Cerebellar cortex (tissue), 1 donor: ENCODE measurements at places on chromosomes 2 and 18.

- DNase-seq = no peak
Measured at GRCh38 chr18:40347261-40347660, 1607.8 kb upstream of the PIK3C3 start.

GRCh38 chr2:173606619-173607248, 252.1 kb downstream of the CDCA7 start:
- no peak for DNase-seq

DNA sequence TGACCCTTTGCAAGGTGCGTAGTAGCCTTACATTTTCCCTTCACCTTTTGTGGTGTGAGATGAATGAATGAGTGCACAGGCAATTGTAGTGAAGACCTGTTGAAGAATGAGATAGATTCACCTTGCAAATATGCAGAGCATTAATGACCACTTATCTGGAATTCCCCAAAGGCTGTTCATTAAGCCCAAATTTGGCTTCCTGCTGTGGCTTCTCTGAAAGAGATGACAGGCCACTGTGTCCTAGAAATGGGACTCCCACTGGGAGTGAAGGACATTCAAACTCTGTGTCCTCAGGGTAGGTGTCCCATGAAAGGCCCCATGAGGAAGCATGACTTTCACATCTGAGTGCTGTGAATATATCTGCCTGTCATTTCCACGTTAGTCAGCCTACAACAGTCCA, 1821.8 kb upstream of the PIK3C3 start:
- DNase-seq = no peak

DNA sequence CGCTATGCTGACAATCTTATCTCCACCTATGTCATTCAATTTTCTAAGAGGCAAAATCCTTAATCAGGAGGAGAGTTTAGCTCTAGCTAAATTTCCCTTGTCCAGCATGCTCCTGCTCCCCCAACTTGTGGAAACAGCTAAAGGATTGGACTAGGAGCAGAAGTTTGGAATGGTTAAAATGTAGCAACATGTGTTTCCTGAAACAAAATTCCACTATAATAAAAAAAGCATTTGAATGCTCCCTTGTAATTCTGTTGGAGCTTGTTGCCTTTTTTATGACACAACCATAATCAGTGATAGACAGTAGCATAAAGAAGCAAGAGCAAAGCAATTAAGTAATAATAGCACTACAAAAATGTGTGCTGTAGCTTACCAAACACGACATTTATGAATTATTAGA, 6.9 kb downstream of the ACTR3 start:
- no peak for DNase-seq

DNA sequence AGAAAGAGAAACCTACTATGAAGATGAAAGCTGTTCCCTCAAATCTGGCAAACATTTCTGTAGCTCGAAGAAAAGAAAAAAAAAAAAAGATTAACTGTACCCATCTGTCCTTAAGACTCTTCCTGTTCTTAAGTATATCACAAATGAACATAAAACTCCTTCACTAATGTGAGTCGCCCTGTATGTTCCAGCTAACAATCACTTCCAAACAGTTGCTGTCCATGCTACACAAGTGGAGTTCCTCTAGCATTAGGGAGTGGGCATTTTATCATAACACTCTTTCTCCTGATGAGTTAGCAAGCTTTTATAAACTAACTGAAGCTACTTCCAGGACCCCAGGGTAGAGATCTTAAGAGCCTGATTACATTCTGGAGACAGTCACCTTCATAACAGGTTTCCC, 5.8 kb downstream of the CUL3 start:
- no peak for DNase-seq

GRCh38 chr2:216694826-216695217, 527 bp downstream of the IGFBP5 start:
- DNase-seq = peak; percentile 30

DNA sequence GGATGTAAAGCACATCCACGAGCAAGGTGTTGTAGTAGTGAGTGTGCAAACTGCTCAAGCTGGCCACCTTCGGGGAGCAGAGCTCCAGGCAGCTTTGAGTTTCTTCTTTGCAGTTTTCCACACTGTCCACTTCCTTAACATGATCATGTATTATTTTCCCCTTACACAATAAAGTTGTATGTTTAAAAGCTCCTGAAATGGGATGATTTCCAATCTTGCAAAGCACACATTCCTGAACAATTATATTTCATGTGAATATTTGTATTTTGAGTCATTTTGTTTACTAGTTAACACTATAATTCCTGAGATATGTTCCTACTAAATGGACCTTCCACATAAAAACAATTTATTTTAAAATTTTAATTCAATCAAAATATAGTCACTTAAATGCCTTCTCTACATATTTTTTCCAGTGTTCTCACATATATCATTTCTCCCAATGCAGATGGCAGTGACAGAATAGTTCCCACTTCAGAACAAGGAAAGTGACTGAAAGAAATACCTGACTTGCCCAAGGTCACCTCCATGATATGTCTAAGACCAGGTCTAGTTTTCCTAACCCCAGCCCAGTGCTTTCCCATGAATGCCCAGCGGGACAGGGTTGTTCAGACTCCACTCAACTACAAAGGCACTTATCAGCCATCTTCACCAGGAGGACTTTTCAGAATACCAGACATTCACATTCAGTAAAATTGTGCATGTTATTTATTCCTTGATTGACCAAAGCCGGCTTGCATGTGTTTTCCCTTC, 5.5 kb downstream of the CYB5A start:
- no peak for DNase-seq

- DNase-seq = no peak
Measured at GRCh38 chr18:73594749-73595148, 552.9 kb downstream of the FBXO15 start.

GRCh38 chr2:9968553-9969497, 17.3 kb downstream of the GRHL1 start:
- no peak for DNase-seq

DNA sequence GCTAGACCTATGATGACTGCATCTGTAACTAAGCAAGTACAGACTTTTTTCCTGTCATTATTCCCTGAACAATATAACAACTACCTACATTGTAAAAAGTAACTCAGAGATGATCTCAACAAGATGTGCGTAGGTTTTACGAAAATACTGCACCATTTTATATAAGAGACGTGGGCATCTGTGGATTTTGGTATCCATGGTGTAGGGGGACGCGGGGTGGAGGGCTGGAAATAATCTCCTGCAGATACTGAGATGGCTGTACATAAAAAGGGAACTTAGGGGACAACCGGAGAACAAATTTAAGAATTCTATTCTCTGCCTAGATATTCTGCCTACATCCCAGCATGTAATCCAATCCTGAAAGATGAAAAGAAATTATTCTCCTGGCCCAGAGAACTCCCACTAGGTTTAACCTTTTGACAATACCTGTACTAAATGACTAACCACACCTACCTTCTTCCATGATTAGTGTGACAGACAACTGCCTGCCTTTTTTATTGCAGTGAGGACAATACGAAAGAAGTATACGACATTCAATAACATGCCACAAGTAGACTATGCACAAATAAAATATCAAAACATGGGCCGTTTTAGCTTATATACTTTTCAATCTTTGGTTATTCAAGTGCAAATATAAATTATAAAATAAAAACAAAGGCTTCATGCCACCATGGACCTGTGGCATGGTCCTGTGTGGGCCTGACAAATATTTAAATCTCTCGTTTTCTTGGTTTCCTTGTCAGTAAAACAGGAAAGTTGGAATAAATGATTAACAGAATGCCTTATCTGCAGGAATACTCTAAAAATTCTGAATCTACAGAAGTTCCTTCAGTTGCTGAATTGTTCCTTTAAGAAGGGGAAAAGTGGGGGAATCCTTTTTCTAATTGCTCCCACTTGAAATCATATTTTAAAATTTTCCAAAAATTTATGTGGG, 46.3 kb downstream of the RTN4 start:
- no peak for DNase-seq

GRCh38 chr2:195006856-195007255, 650.2 kb upstream of the SLC39A10 start:
- DNase-seq = no peak

DNA sequence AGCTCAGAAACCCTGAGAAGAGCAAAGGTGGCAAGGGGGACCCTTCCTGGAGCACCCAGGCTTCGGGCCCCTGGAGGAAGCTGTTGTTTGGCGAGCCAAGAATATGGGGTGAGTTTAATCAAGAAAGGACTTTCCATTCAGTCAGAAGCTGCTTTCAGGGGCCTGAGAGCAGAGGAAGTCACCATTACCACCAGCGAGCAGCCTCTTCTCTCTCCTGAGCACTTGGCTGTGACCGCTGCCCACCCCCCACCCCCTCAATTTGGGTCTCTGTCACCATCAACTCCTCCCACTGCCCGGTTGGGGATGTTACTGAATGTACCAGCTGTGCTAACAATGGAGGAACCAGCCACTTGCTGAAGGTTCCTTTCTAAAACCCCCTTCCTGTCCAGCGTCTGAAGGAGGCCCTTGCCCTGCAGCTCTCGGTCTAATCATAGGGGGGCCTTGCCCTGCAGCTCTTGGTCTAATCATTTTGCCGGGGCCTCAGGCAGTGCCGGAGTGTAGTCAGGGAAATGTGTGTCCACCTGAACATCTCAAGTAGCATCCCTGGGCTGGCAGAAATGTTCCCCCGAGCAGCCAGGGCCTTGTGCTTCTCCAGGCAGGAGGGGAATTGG, 943 bp downstream of the INPP5D start:
- DNase-seq = no peak

- no peak for DNase-seq
Measured at GRCh38 chr2:221272729-221273128, 299.4 kb downstream of the EPHA4 start.

DNA sequence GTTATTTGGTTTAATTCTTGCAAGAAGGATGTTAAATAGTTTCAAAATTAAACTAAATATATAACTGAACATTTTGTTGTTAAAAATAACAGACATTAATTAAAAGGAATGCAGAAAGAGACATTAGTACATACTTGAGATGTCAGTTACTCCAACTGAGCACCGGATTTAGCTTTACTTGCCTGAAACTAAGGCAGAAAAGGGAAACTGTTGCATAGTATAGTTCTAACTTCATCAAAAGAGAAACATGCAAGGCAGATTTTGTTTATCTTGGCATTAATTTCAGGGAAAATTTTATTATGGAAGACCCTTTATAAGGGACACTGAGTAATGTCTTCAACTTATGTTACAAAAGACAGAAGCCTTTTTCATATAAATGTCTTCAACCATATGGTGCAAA, 218.3 kb downstream of the STK39 start:
- DNase-seq = no peak

DNA sequence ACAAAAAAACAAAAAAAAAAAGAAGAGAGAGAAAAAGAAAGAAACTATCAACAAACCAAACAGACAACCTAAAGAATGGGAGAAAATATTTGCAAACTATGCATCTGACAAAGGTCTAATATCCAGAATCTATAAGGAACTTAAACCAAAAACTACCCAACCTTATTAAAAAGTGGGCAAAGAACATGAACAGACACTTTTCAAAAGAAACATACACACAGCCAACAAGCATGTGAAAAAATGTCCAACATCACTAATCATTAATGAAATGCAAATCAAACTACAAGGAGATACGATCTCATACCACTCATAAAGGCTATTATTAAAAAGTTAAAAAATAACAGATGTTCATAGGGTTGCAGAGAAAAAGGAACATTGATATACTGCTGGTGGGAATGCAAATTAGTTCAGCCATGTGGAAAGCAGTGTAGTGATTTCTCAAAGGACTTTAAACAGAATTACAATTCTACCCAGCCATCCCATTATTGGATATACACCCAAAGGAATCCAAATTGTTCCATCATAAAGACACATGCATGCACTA, 7.2 kb upstream of the POLE4 start:
- no peak for DNase-seq

DNA sequence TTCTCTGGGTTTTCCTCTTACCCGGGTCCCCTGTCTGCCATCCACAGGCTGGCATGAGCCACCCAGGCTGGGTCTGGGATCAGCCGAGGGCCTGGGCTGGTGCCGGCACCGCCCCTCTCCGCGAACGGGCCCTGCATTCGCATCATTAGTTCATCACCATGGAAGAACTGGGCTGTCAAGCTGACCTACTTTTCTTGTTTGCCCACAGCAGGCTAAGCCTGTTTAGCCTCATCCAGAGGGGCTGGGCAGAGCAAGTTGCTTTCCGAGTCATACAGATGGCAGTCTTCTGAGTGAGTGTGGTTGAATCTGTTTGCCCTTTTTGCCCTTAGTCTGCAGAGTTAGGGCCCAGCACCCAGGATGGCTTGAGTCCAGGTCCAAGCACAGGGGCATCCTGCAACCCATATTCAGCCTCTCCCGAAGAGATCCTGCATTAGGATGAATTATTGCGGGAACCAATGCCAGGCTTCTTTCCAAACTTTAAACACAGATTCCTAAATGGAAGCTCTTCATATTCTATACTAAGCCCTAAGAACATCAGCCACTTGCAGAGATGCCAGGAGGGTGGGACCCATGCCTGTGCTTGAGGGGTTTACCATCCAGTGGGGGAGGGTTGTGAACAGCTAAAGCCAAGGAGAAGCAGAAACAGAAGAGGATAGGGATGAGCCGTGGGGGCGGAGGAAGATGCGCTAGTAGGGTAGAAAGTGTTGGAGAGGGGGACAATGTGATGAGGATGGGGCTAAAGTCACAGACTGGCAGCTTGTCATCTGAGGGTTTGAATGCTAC, 68.0 kb downstream of the NPAS2 start:
- DNase-seq = peak; percentile 25

- no peak for DNase-seq
Measured at GRCh38 chr2:31226266-31226665, 7.7 kb upstream of the EHD3 start.

GRCh38 chr18:32353257-32353656, 117.4 kb downstream of the GAREM1 start:
- DNase-seq = no peak

DNA sequence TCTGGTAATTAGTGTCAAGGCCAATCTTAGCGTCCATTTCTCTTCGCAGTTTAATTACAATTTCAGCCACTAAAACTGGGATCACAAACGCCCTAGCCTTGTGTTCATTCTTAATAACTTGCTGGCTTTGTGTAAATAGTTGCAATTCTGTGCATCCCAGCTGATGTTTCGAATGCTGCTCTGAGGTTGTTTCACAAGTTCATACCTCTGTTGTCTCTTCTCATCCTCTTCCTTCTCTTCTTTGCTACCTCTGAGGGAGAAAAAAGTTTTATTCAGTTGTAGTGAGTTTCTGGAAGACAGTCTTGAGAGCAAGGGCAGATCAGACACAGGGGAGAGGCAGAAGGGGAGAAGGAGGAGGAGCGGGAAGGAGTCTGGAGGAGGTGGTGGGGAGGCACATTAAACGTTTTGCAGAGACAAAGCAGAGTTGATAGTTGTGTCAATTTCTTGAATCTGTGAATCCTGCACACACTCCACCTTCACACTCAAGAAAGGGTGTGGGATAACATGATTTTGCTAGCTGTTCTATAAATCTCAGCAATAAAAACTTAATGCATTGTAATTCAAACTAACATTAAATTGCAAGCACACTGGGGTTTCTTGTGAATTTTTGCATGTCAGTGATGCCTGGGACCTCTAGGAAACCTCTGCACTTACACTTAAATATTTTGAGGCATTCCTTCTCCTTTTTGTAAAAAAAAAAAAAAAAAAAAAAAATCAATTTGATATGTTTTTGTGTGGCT, 6.8 kb downstream of the MEIS1 start:
- DNase-seq = no peak
